ENCODE measurements at places on chromosomes 3 and 15.

DNA sequence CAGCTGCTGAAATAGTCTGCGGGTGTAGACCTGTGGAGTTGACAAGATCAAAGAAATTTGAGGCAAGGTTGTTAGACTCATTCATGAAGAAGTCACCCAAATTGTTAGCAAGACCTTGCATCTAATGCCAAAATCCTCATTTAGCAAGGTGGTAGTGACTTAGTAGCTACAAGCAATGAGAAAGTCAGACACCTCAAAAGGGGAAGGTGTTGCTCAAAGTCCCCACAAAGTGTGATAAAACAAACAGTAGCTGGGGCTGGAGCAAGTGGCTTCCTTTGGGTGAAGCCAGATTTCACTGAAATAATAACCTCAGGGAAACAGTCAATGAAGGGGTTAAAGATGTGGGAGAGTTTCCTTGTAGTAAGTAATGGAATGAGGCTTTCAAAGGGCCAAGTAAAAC, 44.9 kb downstream of the CD86 start:
- DNase-seq: no peak

DNA sequence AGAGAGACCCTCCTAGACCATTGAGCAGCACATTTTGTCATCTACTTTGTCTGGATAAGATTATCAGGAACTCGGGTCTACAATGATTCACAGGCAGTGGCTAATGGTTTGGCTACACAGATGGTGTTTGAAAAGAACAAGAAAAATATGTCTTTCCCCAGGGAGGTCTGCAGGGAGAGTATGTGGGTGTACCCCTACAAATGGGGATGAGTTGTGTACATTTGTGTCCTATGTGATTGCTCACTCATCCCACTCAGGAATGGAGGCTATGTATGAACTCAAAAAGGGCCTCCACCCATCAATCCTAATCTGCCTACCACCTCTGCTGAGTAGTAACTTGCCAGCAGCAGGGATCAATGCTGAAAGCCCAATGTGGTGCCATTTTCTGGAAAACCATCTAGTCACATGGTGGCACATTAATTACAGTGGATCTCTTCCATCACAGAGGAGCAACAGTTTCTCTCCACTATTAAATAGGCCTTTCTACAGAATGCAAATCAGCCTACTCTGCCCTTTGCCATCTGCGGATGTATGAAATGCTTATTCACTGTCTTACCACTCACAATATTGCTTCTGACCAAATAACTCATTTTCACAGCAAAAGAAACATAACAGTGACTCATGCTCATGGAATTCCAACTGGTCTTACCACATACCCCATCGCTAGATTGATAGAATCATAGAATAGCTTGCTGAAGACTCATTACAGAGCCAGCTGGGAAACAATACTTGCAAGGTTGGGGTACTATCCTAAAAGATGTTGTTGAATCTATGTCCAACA, 48.3 kb upstream of the TRIM42 start:
- DNase-seq: no peak

- no peak for DNase-seq
Observed at GRCh38 chr3:133293397-133294110, 106.3 kb upstream of the BFSP2 start.

DNA sequence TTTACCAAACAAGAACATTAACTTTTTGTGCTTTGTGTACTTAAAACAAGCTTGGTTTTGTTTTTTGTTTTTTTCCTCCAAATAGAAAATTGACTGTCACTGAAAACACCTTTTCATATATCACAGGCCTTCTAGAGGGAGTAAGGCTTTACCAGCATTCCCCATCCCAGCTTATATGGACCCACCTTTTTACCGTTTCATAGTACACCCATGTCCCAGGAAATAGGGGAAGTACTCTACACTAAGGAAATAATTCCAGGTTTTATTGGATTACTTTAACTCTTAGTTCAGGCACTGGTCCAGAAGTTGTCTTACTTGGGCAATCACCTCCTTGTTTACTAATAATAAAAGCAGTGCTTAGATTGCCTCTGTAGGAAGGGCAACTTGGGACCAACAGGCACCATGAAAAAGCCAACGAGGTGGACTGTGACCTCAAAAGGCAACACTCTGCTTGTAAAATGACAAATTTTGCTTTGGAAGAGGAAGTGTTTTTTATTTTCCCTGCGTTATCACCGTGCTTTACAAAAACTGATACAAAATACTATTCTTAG, 26.2 kb downstream of the HMG20A start:
- DNase-seq: no peak

- no peak for DNase-seq
Observed at GRCh38 chr15:44716983-44717602, 5.8 kb downstream of the B2M start.

DNA sequence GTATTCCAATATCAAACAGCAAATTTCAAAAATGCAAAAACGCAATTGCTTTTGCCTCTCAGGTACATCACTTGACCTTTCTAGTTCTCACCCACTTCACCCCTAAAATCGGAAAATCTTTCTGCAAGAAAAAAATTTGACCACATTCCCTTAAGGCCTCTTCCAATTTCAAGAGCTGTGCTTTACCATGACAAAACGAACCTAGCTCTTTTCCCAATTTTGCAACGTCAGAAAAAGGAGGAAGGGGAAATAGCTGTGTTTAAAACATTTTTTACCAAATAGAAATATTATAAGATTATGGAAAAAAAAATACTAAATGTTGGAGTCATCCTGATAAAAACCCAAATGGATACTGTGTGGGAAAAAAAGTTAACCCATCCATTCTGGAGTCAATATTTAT, 1.1 kb upstream of the NR2C2 start:
- DNase-seq: no peak

- no peak for DNase-seq
Observed at GRCh38 chr3:139132976-139133375, 88.3 kb upstream of the PRR23C start.

- no peak for DNase-seq
Observed at GRCh38 chr3:88369337-88369736, 219.6 kb downstream of the C3orf38 start.

DNA sequence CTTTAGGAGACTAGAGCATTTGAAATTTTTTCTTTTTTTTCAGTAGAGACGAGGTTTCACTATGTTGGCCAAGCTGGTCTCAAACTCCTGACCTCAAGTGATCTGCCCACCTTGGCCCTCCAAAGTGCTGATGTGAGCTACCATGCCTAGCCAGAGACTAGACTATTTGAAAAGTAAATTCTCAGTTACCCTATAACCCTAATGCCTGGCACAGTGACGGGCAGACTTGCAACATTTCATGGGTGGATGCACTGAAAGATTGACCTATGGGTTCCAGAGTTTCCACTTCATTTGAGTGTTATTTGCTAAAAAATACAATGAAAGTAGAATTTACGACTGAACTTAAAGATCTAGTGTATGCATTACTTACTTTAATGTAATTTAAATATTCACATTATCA, 45.7 kb upstream of the LIPC start:
- no peak for DNase-seq

- no peak for DNase-seq
Observed at GRCh38 chr3:157755233-157755632, 252.0 kb upstream of the VEPH1 start.

GRCh38 chr15:42033214-42033873, 12.5 kb upstream of the PLA2G4E start:
- no peak for DNase-seq

- DNase-seq: no peak
Observed at GRCh38 chr15:59304034-59304795, 68.5 kb downstream of the MYO1E start.

GRCh38 chr3:56173601-56174000, 294.7 kb downstream of the ERC2 start:
- no peak for DNase-seq

- no peak for DNase-seq
Observed at GRCh38 chr15:70099967-70100473, 2.3 kb upstream of the TLE3 start.

GRCh38 chr15:100692671-100693070, 90.3 kb downstream of the ASB7 start:
- no peak for DNase-seq

Data from CD4-positive, alpha-beta T cell treated with Interleukin-15 for 4 hours (primary cell).